ENCODE measurements at places on chromosomes 13 and 19.

DNA sequence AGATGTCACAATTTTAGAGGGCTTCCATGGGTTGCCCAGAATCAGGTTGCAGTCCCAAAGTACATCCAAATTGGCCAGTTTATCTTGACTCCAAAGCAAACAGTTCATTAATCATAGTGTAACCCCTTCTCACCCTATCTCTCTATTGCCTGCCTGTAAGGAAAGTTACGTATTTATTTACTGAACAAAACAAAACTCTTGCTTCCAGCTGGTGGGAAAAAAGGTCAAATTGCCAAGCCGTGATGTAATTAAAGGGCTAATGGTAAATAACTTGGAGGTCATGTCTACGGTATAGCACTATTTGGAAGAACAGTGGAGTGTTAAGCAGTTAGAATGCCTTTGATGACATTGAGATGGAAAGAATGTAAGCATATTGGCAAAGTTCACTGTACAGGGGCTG lies 214.0 kb downstream of the DLEU7 start:
- no peaks in the 10 kb centered on the region for H3K36me3 ChIP-seq
- DNase-seq = no peak
- no peak overlapping the region for H3K27ac ChIP-seq
- no peak overlapping the region for H3K4me3 ChIP-seq

DNA sequence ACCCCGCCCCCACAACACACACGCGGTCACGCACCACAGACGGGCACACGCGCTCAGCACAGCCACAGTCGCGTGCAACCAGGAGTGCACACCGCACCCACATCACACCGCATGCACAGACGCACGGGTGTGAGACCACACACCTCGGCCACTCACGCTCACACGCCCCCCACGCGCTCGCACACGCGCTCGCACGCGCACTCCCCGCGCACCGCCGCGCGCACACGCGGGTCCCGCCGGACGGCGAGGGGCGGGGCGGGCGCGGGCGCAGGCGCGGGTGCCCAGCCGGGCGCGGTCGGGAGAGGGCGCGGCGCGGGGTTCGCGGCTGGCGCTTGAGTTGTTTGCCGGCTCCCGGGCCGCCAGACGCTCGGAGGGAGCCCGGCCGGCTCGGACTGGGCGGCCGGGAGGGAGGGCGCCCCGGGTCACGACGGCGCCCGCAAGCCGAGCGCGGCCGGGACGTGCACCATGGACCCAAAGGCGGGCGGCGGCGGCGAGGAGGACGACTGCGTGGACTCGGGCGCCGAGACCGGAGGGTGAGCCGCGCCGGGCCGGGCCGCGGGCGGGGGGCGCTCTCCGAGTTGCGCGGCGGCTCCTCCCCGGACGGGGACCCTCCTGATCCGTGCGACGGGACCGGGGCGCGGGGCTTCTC lies at the start of gene FAM124A:
TSS of gene FAM124A (plus strand) at position 362 of the 649 bp plus-strand sequence. CDS start at position 466, 104 bp downstream.
- peak within 1 kb of the TSS; percentile 90 for H3K4me3 ChIP-seq
- H3K27ac ChIP-seq = peak within 1 kb of the TSS; percentile 51
- no peaks in the 10 kb centered on the region for H3K27me3 ChIP-seq
- no peak for DNase-seq
- H3K4me1 ChIP-seq = peaks cover 15% of the 10 kb centered on the region

GRCh38 chr13:50914848-50915247 lies 5.3 kb downstream of the RNASEH2B start:
- no peaks in the 10 kb centered on the region for H3K36me3 ChIP-seq
- no peak for DNase-seq

DNA sequence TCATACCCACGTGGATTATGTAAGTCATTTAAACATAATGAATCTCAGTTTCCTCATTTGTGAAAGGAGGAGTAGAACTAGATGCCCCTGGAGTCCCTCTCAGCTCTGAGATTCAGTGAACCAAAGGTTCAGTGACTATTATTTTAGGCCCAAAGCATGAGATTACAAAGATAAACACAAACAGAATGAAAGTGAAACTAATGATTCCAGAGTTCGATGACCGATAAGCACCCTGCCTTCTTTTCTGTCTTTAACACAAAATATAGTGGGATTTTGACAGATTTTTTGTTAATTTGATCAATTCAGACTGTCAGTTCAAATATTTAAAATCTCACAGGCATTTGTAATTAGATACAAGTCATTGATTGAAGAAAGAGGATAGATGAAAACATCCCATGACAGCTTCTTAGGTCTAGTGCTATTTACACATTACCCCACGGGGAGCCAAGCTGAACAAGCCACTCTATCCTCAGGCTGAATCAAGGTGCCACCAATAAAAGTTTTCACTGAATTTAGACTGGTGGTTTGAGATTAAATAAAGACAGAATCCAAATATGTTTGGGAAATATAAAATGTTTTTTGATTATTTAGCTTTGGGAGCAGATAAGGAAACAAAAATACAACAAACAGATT lies 64.6 kb upstream of the RAP2A start:
- DNase-seq = no peak
- H3K4me3 ChIP-seq = peak overlapping the region; percentile 33
- H3K27me3 ChIP-seq = no peaks in the 10 kb centered on the region
- H3K4me1 ChIP-seq = peaks cover 4% of the 10 kb centered on the region

- no peaks in the 10 kb centered on the region for H3K36me3 ChIP-seq
- no peak for DNase-seq
- no peaks in the 10 kb centered on the region for H3K27me3 ChIP-seq
- H3K27ac ChIP-seq = no peak overlapping the region
- no peak overlapping the region for H3K4me3 ChIP-seq
Measured at GRCh38 chr13:43329702-43330101, 306.3 kb downstream of the DNAJC15 start.

GRCh38 chr13:109667807-109668291 lies 118.5 kb downstream of the IRS2 start:
- no peak overlapping the region for H3K4me3 ChIP-seq
- H3K27ac ChIP-seq = no peak overlapping the region
- H3K27me3 ChIP-seq = no peaks in the 10 kb centered on the region
- H3K4me1 ChIP-seq = no peaks in the 10 kb centered on the region
- DNase-seq = no peak
- H3K36me3 ChIP-seq = no peaks in the 10 kb centered on the region

- H3K4me1 ChIP-seq = peaks cover 38% of the 10 kb centered on the region
- no peaks in the 10 kb centered on the region for H3K36me3 ChIP-seq
- DNase-seq = peak; percentile 70
Measured at GRCh38 chr13:93227280-93227877, 772 bp downstream of the GPC6 start.

GRCh38 chr13:113904411-113904810 lies 40.5 kb upstream of the GAS6 start:
- H3K4me3 ChIP-seq = no peak overlapping the region
- peak overlapping the region; percentile 84 for H3K27ac ChIP-seq
- H3K27me3 ChIP-seq = no peaks in the 10 kb centered on the region
- no peaks in the 10 kb centered on the region for H3K36me3 ChIP-seq

All from tibial artery (tissue), 4 donors.